ENCODE measurements at places on chromosomes 4 and X.
A peak's percentile ranks its signal among the peaks of the same experiment; 100 is the strongest.

DNA sequence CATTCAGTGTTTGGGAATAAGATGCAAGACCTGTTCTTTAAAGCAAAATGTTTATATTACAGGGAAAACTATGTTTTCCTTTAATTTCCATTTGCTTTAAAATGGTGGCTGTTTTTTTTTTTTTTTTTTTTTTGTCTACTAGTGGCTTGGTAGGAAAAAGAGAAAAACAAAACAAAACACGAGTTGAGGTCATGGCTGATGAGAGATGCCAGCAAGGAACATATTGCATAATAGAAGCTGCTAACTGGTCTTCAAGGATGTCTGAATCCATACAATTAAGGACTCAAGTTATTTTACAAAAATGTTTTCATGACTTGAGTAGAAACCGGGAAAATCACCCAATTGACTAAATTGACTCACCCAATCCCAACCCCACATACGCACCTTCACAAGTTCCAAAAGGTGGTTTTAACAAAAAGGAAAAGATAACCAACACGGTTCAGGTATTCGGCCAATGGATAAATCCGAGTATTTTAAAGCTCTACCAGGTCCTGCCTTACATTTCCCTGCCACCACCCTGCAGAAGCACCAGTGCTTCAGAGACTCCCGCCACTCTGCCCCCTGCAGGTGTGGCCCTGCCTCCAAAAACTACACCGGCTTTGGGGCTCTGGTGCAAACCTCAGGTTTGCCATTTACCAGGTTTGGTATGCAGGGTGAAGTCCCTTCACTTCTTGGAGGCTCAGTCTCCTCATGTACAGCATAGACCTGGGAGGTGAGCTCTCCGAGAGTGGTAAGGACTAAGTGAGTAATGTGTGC lies 27.1 kb downstream of the PIR start:
- H3K27me3 ChIP-seq: no peaks in the 10 kb centered on the region
- H3K27ac ChIP-seq: no peak overlapping the region
- no peak overlapping the region for H3K4me3 ChIP-seq
- peak; percentile 86 for DNase-seq

GRCh38 chr4:77264826-77265225 lies 107.8 kb downstream of the CCNG2 start:
- no peaks in the 10 kb centered on the region for H3K36me3 ChIP-seq
- H3K27ac ChIP-seq: no peak overlapping the region
- peaks cover 33% of the 10 kb centered on the region for H3K27me3 ChIP-seq
- H3K4me1 ChIP-seq: no peaks in the 10 kb centered on the region

DNA sequence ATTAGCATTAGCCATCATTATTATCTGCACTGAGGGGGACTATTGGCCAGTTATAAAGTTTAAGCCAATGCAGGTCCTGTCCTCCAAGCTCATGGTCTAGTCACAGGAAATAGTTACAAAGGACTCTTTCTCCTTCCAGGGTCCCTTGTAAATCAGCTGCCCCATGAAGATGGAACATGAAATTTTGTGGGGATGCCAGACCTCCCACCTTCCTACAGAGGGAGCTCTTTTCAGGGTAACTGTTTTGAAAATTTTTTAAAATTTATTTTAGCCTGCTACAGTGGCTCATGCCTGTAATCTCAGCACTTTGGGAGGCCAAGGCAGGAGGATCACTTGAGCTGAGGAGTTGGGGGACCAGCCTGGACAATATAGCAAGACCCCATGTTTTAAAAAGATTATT lies 124.4 kb upstream of the SLC34A2 start:
- no peak overlapping the region for H3K4me3 ChIP-seq
- no peak for DNase-seq
- no peak overlapping the region for H3K27ac ChIP-seq

GRCh38 chrX:121921258-121921657 lies 873.8 kb downstream of the GLUD2 start:
- no peaks in the 10 kb centered on the region for H3K27me3 ChIP-seq
- no peaks in the 10 kb centered on the region for H3K4me1 ChIP-seq
- no peaks in the 10 kb centered on the region for H3K36me3 ChIP-seq
- no peak overlapping the region for H3K27ac ChIP-seq

GRCh38 chrX:11285651-11286050 lies 7.6 kb upstream of the AMELX start:
- no peak overlapping the region for H3K4me3 ChIP-seq
- H3K27me3 ChIP-seq: no peaks in the 10 kb centered on the region
- no peaks in the 10 kb centered on the region for H3K4me1 ChIP-seq
- H3K27ac ChIP-seq: no peak overlapping the region
- no peak for DNase-seq

GRCh38 chr4:129526812-129527211 lies 430.9 kb downstream of the C4orf33 start:
- H3K36me3 ChIP-seq: no peaks in the 10 kb centered on the region
- H3K27ac ChIP-seq: no peak overlapping the region
- DNase-seq: no peak
- H3K4me1 ChIP-seq: no peaks in the 10 kb centered on the region

All from endodermal cell (in vitro differentiated cells).